ENCODE measurements at places on chromosomes 4 and X. TPM values are rescaled to one million over a fixed set of nuclear protein-coding genes. Genes with fewer than 3 reads are reported as not detected.

GRCh38 chrX:22135171-22135711, 103.1 kb downstream of the PHEX start:
- no peak overlapping the region for H3K27ac ChIP-seq
- H3K27me3 ChIP-seq = no peaks in the 10 kb centered on the region
- H3K4me1 ChIP-seq = peaks cover 21% of the 10 kb centered on the region
- DNase-seq = no peak

DNA sequence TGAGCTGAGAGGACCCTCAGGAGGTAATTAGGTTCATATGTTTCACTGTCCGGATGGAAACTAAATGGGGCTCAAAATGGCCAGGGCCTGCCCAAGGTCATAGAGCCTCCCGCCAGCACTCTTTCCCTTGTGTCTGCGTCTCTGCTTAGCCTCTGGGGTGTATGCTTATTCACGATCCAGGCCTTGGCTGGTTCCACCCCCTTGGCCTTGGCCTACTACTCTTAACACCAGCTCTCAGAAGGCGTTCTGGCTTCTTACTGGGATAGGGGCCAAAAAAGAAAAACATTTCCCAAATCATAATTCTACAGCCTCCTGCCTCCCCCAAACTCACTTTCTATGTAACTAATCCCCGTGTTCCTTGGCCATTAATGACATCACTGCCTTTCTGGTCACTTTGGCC, 68.8 kb downstream of the RTL5 start:
- no peak for DNase-seq
- H3K4me1 ChIP-seq = no peaks in the 10 kb centered on the region
- no peaks in the 10 kb centered on the region for H3K36me3 ChIP-seq
- peaks cover 39% of the 10 kb centered on the region for H3K27me3 ChIP-seq
- no peak overlapping the region for H3K4me3 ChIP-seq

DNA sequence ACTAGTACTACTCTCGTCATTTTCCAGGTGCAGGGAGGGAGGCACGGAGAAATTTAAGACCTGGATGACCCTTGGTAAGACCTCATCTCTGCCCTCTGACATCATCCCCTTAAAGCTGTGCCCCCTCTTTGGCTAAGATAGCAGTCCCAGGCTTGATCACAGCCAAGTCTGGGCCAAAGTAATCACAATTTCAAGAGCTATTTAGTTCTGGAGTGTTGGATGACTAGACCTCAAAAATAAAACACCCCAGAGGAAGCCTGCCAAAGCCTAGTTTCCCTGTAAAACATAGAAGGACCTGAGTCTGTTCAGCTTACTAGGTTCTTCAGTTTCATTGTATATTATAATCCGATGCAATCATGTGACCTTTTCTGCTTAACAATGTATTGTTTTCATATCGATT, 144.6 kb upstream of the ARHGEF9 start:
- no peak for DNase-seq
- H3K36me3 ChIP-seq = no peaks in the 10 kb centered on the region
- H3K4me1 ChIP-seq = no peaks in the 10 kb centered on the region
- H3K4me3 ChIP-seq = no peak overlapping the region

- no peaks in the 10 kb centered on the region for H3K27me3 ChIP-seq
- peaks cover 25% of the 10 kb centered on the region for H3K36me3 ChIP-seq
- H3K4me1 ChIP-seq = peaks cover 13% of the 10 kb centered on the region
- no peak for DNase-seq
- no peak overlapping the region for H3K4me3 ChIP-seq
These were observed 31.2 kb downstream of the PPP2R3B start for GRCh38 chrX:355329-356050.

- DNase-seq = no peak
- no peaks in the 10 kb centered on the region for H3K36me3 ChIP-seq
- H3K4me3 ChIP-seq = no peak overlapping the region
- no peaks in the 10 kb centered on the region for H3K4me1 ChIP-seq
These were observed 49.2 kb upstream of the MND1 start for GRCh38 chr4:153295131-153295755.

- H3K4me1 ChIP-seq = peaks cover 63% of the 10 kb centered on the region
- peaks cover 14% of the 10 kb centered on the region for H3K36me3 ChIP-seq
- DNase-seq = no peak
- peak overlapping the region; percentile 3 for H3K27ac ChIP-seq
- no peak overlapping the region for H3K4me3 ChIP-seq
These were observed 345.4 kb upstream of the GATB start for GRCh38 chr4:152106113-152106763.

DNA sequence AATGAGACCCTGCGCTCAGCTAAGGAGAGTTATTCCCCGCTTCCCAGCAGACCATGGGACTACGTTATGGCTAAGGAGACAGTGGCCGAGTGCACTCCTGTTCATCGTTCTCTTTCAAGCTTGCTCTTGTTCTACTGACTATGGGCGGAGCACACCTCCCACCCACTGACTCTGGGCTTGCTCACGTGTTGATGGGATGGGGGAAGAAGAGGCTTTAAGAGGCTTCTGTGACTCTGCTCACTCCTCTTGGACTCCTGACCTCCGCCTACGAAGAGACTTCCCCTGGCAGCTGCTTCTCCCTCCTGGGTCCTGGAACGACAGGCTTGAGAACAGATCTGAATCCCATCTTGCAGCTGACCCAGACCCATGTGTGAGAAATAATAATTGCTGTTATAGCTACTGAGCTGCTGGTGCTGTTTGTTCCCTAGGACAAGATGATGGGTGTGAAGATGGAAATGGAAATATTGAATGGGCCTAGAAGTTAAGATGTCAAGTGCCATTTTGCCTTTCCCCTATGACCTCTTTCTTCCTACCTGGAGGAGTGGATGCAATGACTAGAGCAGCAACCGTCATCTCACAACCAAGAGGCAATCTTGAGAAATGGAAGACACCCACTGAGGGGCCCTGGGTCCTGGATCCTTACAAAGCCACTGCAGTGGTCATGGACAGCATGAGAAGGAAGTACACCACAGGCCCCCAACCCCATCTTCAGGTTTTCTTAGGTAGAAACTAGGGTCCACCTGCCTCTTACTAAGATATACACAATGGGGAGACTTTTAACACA, 38.7 kb upstream of the IRAK1 start:
- DNase-seq = no peak
- peak overlapping the region; percentile 85 for H3K27ac ChIP-seq
- H3K27me3 ChIP-seq = no peaks in the 10 kb centered on the region
- H3K4me1 ChIP-seq = peaks cover 48% of the 10 kb centered on the region
- H3K4me3 ChIP-seq = no peak overlapping the region

- H3K27me3 ChIP-seq = no peaks in the 10 kb centered on the region
- peaks cover 54% of the 10 kb centered on the region for H3K4me1 ChIP-seq
- DNase-seq = no peak
- peaks cover 4% of the 10 kb centered on the region for H3K36me3 ChIP-seq
These were observed 10.2 kb upstream of the RHOH start for GRCh38 chr4:40186665-40187014.

- peaks cover 20% of the 10 kb centered on the region for H3K36me3 ChIP-seq
- H3K4me1 ChIP-seq = peaks cover 61% of the 10 kb centered on the region
- H3K27ac ChIP-seq = peak overlapping the region; percentile 82
- peak overlapping the region; percentile 64 for H3K4me3 ChIP-seq
These were observed 84.8 kb downstream of the AFAP1 start for GRCh38 chr4:7854697-7855370.

- DNase-seq = no peak
- H3K27ac ChIP-seq = no peak overlapping the region
- no peaks in the 10 kb centered on the region for H3K4me1 ChIP-seq
- no peak overlapping the region for H3K4me3 ChIP-seq
These were observed 30.2 kb upstream of the EIF1AX start for GRCh38 chrX:20171887-20172286.

DNA sequence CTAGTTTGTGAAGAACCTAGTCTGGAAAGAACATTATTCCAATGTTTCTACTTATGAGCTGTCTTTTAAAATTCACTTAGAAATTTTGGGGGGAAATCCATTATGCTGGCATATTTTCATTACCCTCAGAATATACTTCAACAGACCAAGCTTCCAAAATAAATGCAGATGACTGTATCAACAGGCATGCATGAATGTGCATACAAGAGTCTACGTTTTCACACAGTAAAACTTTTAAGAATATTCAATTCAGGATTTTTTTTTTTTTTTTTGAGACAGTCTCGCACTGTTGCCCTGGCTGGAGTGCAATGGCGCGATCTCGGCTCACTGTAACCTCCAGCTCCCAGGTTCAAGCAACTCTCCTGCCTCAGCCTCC, 49.7 kb downstream of the ABCG2 start:
- H3K27me3 ChIP-seq = peaks cover 1% of the 10 kb centered on the region
- H3K4me1 ChIP-seq = no peaks in the 10 kb centered on the region
- no peak for DNase-seq

DNA sequence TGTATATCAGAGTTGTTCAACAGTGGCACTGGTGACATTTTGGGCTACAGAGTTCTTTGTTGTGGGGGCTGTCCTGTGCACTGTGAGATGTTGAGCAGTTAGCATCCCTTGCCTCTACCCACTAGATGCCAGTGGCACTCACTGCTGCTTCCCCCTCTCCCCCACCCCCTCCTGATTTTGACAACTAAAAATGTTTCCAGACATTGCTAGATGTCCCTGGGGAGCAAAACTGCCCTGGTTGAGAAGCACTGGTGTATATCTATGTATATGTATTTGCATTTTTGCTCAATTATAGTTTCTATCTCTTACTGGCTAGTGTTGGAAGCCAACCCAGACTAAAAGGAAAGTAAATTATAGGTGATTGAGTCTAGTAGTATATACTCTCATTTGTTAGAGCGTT, 2.4 kb downstream of the TMEM131L start:
- peaks cover 73% of the 10 kb centered on the region for H3K4me1 ChIP-seq
- H3K27me3 ChIP-seq = no peaks in the 10 kb centered on the region
- H3K4me3 ChIP-seq = peak overlapping the region; percentile 89

DNA sequence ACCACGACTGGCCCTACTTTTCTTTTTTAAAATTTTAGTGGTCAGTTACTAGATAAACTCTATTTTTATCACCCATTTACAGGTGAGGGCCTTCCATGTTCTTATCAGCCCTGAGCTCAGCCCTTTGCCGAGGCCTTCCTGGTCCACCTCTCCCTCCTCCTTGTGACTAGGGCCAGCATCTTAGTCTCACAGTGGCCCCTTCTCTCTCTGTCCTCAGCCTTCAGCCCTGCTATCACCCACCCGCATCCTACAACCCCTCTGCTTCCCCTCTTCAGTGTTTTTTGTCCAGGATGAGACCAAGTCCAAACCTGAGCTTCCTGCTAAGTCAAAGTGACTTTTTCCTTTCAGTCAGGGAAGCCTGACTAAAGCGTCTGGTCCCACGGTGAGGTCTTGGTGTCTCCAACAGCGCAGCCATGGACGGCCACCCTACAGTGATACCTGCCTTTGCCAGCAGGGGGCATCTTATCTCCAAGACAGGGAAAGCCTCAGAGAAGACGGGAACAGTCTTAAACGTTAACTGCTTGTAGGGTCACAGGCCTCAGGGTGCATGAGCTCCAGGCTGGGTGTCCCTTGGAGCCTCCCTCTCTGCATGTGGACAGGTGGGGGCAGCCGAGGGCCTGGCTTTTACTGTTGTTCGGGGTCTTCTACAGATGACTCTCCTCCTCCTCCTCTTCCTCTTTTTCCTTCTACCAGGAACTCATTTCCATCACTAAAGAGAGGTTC, 11.7 kb upstream of the GAGE10 start:
- no peak overlapping the region for H3K27ac ChIP-seq
- peaks cover 16% of the 10 kb centered on the region for H3K4me1 ChIP-seq
- H3K36me3 ChIP-seq = peaks cover 2% of the 10 kb centered on the region
- DNase-seq = peak; percentile 37

DNA sequence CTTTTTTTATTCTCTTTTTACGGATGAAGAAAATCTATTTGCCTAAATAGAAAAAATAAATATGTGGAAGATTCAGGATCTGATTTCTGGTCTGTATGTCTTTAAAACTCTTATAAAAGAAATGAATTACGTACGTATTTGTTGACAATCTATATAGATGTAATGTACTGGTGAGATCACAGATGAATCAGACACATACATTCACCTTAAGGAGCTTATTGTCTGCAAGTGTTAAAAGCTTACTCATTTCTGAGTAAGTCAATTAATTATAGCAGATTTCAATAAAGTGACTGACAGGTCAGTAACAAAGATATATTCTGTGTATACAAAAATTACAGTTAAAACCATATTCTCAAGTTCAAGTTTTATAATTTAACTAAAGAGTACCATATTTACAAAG, 66.6 kb upstream of the NAF1 start:
- no peaks in the 10 kb centered on the region for H3K27me3 ChIP-seq
- DNase-seq = no peak
- no peak overlapping the region for H3K27ac ChIP-seq
- no peak overlapping the region for H3K4me3 ChIP-seq
- no peaks in the 10 kb centered on the region for H3K4me1 ChIP-seq
- H3K36me3 ChIP-seq = no peaks in the 10 kb centered on the region

GRCh38 chr4:127410201-127410600, 222.6 kb upstream of the INTU start:
- H3K4me1 ChIP-seq = no peaks in the 10 kb centered on the region
- no peaks in the 10 kb centered on the region for H3K27me3 ChIP-seq
- H3K27ac ChIP-seq = no peak overlapping the region
- no peak for DNase-seq

DNA sequence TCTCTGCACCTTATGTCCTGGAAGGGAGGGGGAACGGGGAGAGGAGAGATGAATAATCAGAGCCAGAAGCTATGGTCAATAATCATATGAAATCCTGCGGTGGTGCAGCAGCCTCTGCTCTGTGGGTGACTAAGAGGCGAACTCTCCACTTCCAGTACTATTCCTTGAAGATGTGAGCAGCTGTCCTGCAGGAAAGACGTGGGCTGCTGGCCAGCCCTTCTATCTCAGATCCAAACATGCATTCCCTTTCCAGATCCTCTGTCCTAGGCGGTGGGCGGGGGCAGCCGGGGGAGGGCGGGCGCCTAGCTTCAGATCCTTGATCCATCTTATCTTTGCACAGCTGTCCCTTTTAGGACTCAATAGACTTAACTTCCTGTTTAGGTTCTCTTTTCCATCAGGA, 34.5 kb downstream of the SPINK2 start:
- H3K4me3 ChIP-seq = no peak overlapping the region
- peaks cover 3% of the 10 kb centered on the region for H3K27me3 ChIP-seq
- no peak overlapping the region for H3K27ac ChIP-seq

- no peak overlapping the region for H3K4me3 ChIP-seq
- H3K27me3 ChIP-seq = no peaks in the 10 kb centered on the region
These were observed 15.9 kb downstream of the MMAA start for GRCh38 chr4:145635117-145635516.

GRCh38 chrX:18617407-18617750, 54.5 kb downstream of the RS1 start:
- no peak overlapping the region for H3K27ac ChIP-seq
- no peaks in the 10 kb centered on the region for H3K36me3 ChIP-seq
- H3K4me3 ChIP-seq = no peak overlapping the region
- no peak for DNase-seq

The MTTP gene
- total RNA-seq = 0.29 TPM

The IL2RG gene
- 397 TPM for total RNA-seq

The ABCG2 gene
- 0.34 TPM for total RNA-seq

The CHRDL1 gene
- not detected for total RNA-seq

The DCAF12L2 gene
- not detected for total RNA-seq

The TMEM47 gene
- not detected for total RNA-seq

The SHROOM3 gene
- 0.05 TPM for total RNA-seq

The RASSF6 gene
- not detected for total RNA-seq

The CUL4B gene
- total RNA-seq = 26.5 TPM

The P2RY10 gene
- total RNA-seq = 44.9 TPM

The CFAP47 gene
- not detected for total RNA-seq

The ASMT gene
- not detected for total RNA-seq

The WDR13 gene
- 36.3 TPM for total RNA-seq

Measured in activated T-helper 1 cell treated with anti-CD3 and anti-CD28 coated beads, Interleukin-12 subunit alpha, Interleukin-12 subunit beta, Interleukin-2, Interleukin-4 antibody, amounts not matched to agents 30 ng/mL and 10 ng/mL and 1 ng/mL, durations not matched to agents 14 hours and 24 hours and 36 hours (primary cell).